ENCODE measurements at places on chromosomes 7 and 10.
A peak's percentile ranks its signal among the peaks of the same experiment; 100 is the strongest.

DNA sequence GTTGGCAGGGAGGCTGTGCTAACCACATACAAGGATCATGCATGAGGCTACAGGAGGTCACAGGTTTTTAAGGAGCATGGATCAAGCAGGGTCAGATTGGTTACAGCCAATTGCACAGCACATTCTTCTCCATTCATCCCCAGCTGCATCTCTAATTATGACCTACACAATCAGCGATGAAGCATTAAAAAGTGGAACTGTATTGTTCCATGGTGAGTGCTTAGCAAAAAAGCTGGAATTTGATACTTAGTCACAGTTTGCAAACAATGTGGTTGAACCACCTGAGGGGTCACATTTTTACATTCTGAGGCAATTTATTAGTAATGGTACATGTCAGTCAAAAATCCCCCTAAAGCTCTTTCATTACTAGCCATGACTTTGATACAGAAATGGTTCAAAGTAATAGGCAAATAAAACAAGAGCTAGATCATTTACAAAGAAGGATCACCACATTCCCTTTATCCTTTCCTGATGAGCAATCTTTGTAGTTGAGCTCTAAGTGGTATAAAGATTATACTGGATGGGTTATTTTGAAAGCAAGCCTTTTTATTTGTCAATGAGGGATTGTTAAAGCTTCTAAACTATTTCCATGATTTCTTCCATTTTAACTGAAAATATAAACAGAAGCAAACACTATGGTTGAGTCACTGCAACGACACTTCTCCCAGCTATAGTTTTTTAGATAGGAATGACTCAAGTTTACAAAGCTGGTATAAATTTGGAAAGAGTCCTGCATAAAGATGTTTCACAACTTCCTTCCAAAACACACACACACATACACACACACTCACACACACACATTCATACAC lies 217.8 kb upstream of the SEMA3A start:
- no peak for DNase-seq

GRCh38 chr7:2646680-2647571 lies 15.1 kb downstream of the TTYH3 start:
- no peak for DNase-seq

DNA sequence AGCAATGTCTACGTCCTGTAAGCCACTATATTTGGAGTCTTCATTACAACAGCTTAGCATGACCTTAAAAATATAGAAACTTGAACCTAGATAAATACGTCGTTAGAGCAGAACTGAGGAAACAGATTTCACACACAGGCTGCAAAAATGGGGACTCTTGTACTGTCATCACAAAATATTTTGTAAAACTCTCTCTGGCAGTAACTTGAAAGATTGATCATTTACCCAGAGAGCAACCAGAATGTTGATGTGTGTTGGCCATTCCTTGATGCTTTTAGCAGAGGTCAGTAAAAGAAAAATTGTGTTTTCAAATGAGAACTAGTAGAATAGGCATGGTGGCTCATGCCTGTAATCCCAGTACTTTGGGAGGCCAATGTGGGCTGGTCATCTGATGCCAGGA lies 14.5 kb upstream of the PON1 start:
- DNase-seq, result no peak

DNA sequence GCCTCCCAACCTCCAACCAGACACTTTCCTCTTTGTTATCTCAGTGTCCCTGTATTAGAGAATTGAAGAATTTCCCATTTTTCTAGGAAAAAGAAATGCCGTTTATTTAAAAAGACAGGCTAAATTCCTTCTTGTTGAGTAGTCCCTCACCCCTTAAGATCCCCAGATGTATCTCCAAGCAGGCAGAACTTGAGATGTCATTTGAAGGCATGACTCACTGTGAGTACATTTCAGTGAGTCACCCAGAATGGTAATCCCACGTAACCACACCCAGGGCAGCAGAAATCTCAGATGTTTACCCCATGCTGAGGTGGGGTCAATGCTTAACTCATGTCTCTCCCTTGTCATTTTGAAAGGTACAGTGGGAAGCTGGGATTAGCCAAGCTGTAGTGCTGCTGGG lies 4.4 kb downstream of the ZNF655 start:
- DNase-seq, result no peak

DNA sequence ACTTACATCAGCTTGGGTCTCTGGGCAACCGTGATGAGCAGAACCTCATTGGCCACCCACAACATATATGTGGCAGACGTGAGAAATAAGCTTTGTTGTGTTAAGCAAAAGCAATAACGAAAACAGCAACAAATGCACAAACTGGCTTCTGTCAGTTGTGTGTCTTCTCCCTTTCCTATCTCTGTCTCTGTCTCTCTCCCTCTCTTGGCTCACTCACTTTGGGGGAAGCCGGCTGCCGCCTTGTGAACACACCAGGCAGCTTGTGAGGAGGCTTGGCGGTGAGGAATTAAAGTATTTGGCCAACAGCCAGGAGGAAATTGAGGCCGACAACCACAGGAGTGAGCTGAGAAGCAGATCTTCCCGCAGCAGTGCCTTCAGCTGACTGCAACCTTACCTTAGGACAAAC lies 21.9 kb upstream of the CDCA7L start:
- peak; percentile 2 for DNase-seq

GRCh38 chr7:117005449-117005848 lies 52.1 kb downstream of the ST7 start:
- no peak for DNase-seq

- no peak for DNase-seq
Observed at GRCh38 chr10:48511066-48511874, 93.6 kb downstream of the ARHGAP22 start.

DNA sequence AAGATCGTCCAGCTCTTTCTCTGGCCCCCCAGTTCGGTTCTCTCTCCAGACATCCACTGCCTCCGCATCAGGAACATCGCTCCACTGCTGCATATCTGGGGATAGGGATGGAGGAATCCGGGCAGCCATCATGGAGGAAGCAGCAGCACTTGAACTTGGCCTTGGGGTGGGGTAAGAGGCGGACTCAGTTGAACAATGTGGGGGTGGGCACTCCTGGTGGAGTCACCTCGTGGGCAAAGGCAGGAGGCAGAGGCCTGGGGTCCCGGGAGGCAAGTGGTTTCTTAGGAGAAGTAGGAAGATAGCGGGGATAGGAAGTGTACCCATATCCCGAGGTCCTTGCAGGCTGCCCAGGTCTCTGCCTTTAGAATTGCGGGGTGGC lies 98.3 kb downstream of the CHST15 start:
- DNase-seq, result no peak

- no peak for DNase-seq
Observed at GRCh38 chr7:98968621-98969020, 90.3 kb downstream of the TRRAP start.

DNA sequence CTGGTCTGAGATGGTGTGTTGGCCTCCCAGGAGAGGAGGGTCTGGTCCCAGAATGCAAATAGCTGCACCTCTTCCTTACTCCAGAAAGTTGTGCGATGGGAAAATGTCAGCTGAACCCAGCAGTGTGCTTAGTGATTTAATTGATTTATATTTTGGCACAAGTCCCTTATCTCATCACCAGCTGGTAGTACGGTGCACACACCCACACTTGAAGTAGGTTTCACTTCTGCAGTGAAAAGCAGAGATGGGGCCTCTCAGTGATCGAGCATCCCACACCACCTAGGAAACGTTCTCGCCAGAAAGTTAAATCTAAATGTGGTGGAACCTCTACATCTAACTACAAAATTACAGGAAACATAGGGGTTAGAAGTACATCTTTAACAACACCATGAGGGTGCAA lies 80.4 kb downstream of the UBE3C start:
- DNase-seq, result no peak

DNA sequence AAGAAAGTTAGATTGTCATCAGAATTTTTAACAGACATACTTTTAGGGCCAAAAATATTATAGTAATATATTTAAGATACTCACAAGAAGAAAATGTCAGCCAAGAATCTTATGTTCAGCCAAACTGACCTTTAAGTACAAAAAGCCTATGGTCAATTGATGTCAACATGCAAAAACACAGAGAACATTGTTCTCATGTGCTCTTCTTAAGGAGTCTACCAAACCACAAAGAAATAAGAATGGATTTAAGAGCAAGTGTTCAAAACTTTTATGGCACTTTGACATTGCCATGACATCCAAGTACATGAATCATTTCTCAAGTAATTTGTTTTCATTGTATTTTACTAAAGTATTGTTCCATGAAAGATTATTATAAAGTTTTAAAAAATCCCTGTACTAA lies 180.4 kb downstream of the TMEM26 start:
- no peak for DNase-seq

DNA sequence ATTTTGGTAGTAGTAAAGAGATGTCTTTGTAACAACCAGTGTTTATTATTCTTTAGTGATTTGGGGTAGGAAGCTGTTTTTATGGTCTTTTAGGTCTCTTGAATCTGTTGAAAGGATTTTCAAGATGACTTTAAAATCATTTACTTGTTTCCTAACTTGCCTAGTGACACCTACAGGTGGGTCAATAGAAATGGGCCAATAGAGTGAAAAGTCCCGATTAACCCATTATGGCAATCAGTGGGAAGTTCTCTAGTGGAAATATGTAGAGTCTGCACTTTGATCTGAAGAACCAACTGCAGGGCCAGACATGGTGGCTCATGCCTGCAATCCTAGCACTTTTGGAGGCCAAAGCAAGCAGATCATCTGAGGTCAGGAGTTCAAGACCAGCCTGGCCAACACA lies 374.7 kb upstream of the BMPER start:
- no peak for DNase-seq

GRCh38 chr7:1151653-1152425 lies 8.2 kb downstream of the ZFAND2A start:
- no peak for DNase-seq

GRCh38 chr10:131911451-131911850 lies 10.6 kb downstream of the PPP2R2D start:
- DNase-seq, result no peak

GRCh38 chr7:32587411-32587948 lies 92.2 kb downstream of the AVL9 start:
- no peak for DNase-seq

DNA sequence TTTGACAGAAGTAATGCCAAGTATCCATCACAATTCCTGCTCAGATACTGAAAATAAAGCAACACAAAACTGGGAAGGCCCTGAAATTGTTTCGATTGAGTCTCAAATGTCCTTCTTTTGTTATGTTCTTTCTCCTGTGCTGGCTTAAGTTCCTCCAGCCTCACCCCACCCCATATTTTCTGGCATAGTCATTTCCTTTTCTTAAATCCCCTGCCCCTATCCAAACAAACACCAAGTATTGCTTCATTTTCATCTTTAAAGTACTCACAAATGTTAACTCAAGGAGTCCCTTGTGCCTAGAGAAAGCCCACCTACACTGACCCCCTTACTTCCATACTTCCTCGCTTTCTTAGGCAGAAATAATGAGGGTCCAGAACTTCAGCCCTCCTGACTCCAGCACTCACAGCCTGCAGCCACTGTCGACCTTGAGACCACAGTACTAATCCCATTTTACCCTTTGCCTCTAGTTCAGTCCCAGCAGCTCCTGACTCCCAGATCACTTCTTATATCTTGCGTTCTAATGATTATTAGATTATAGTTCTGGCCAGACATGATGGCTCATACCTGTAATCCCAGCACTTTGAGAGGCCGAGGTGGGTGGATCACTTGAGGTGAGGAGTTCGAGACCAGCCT lies 73.2 kb upstream of the ST8SIA6 start:
- no peak for DNase-seq
